ENCODE measurements at places on chromosomes 6 and 20.

- H3K27ac ChIP-seq = peak overlapping the region; percentile 94
- peaks cover 41% of the 10 kb centered on the region for H3K4me1 ChIP-seq
- H3K27me3 ChIP-seq = peaks cover 14% of the 10 kb centered on the region
Observed at GRCh38 chr6:170090561-170090960, 200.3 kb downstream of the DLL1 start.

DNA sequence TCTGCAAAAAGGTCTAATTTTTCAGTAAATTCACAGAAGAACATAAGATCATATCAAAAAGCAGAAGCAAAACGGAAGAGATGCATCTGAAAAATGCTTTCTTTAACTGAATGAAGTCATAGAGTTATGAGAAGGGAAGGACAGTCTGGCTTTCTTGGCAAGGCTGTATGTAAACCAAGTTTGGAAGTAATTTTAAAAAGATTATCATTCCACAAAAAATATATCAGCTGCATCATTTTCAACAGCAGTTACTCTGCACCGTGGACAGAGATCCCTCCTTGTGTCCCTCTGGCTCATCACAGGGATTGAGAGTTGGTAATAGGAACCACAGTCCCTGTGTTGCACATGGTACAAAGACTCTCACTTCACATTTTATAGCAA lies 258.5 kb downstream of the HIVEP2 start:
- no peak overlapping the region for H3K27ac ChIP-seq
- H3K36me3 ChIP-seq = no peaks in the 10 kb centered on the region
- DNase-seq = no peak
- H3K4me3 ChIP-seq = no peak overlapping the region
- no peaks in the 10 kb centered on the region for H3K27me3 ChIP-seq

DNA sequence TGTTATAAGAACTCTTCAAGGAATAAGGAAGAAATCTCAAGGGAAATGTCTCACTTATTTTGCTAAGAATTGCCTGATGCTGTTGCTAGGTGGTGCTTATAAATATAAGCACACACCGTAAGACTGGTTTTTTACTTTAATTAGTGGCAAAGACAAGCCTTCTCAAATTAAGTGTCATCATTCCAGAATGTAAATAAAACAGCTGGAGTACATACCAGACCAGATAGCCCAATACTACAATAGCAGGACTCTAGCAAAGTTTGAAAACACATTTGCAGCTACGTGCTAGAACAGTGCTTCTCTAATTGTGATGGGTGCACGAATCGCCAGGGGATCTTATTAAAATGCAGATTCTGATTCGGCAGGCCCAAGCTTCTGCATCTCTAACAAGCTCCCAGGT lies 6.8 kb downstream of the CNKSR3 start:
- no peaks in the 10 kb centered on the region for H3K4me1 ChIP-seq
- no peak overlapping the region for H3K4me3 ChIP-seq
- H3K36me3 ChIP-seq = no peaks in the 10 kb centered on the region
- DNase-seq = no peak
- no peak overlapping the region for H3K27ac ChIP-seq
- peaks cover 21% of the 10 kb centered on the region for H3K27me3 ChIP-seq

DNA sequence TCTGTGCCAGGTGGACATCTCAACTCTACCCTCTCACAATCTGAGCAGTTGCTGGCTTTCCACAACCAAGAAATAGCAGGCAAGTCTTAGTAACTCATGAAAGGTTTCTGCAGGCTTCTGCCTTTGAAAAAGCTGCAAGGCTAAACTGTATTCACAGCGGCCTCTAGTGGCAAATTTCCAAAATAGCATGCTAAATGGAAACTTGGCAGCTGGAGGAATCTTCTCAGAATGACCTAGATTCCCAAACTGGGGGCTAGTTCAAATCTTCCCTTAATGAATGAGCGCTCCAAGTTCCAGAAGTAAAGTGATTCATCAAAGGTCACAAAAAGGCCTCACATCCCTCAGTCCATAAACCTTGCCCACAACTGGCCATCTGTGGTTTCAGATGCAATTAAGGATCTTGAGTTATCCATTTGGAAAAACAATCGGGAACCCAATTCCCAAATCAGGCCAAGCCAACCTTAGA lies 11.9 kb upstream of the CPNE5 start:
- no peak overlapping the region for H3K4me3 ChIP-seq
- DNase-seq = peak; percentile 55
- peaks cover 15% of the 10 kb centered on the region for H3K27me3 ChIP-seq
- no peak overlapping the region for H3K27ac ChIP-seq
- H3K36me3 ChIP-seq = peaks cover 41% of the 10 kb centered on the region
